NCI-H1105 (cell line): ENCODE measurements at places on chromosomes 2 and 18.

- DNase-seq = no peak
Measured at GRCh38 chr18:71075147-71075546, 786.3 kb downstream of the SOCS6 start.

DNA sequence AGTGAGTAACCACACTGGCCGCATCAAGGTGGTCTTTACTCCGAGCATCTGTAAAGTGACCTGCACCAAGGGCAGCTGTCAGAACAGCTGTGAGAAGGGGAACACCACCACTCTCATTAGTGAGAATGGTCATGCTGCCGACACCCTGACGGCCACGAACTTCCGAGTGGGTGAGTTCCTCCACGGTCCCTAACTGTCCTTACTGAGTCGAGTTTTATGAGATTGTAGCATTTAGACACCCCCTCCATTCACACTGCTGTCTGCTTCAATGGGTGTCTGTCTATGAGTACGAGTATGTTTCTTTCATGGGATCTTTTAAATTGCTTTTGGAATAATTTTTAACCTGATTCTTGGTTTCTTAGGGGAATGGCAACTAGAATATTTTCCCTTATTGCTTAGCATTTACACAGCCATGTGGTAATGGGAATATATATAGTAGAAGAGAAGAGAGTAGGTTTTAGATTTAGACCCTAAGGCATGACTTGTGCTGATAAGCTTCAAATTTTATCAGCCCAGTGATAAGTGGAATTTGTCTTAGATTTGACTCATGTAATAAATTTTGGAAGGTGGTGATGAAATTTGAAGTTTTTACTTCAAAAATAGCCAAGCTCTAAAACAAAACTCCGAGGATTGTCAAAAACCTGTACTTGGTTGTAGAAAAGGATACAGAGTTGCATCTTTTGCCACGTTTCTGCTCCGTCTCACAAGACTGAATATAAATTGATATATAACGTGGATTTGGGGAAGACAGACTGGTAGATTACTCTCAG lies 188.2 kb downstream of the LTBP1 start:
- no peak for DNase-seq

DNA sequence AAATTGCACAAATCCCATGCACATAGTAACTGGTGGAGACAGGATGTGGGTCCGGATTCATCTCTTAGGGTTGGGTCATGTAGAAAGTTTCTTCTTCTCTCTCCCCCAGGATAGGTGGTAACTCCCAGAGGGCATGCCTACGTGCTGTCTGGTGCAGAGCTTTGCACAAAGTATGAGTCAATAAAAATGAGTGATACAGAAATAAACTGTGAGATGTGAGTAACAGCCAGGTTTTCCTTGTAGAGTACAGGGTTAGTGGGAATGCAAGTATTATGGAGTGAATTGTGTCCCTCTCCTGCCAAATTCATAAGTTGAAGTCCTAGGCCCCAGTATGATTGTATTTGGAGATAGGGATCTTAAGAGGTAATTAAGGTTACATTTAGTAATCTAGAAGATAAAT lies 289.4 kb downstream of the ALK start:
- DNase-seq = no peak

DNA sequence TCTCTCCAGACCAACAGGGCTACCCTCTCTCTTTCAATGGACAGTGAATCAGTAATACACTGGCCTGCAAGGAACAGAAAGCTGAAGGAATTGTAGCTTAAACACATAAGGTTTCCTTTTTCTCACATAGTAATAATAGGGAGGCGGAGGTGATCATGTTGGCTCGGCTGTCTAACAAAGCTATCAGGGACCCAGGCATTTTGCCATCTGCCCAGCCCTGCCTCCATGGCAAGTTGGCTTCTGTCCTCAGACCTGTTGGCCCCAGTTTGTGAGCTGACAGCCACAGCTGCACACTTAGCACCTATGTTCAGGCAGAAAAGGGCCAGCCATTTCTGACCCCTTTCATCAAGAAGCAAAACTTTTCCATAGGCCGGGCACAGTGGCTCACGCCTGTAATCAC lies 2.0 kb upstream of the CHRNG start:
- no peak for DNase-seq

DNA sequence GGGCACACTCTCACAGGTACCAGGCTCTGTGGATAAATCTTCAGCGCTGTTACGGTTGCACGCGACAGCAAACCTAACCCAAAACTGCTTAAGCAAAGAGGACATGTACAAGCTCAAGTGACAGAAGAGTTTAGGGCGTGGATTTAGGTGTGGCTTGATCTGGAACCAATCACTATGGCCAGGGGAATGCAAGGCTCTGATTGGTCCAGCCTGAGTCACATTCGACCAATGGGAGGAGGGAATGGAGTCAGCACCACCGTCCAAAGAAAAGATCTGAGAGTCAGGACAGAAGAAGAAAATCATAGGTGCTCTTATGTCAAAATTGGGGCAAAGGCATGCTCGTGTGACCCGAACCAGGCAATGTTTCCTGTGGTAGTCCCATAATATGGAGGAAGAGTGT lies 139.0 kb downstream of the TRIM43 start:
- no peak for DNase-seq

- DNase-seq = no peak
Measured at GRCh38 chr2:218367415-218368149, 10.9 kb downstream of the CATIP start.

- no peak for DNase-seq
Measured at GRCh38 chr2:7019191-7019590, 102.0 kb downstream of the RNF144A start.

DNA sequence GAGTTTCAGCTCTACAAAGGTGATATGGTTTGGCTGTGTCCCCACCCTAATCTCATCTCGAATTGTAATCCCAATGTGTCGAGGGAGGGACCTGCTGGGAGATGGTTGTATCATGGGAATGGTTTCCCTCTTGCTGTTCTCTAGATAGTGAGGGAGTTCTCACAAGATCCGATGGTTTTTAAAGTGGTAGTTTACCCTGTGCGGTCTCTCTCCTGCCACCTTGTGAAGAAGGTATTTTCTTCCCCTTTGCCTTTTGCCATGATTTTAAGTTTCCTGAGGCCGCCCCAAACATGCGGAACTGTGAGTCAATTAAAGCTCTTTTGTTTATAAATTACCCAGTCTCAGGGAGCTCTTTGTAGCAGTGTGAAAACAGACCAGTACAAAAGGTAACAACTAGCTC lies 306.0 kb downstream of the LRP1B start:
- no peak for DNase-seq

- peak; percentile 0 for DNase-seq
Measured at GRCh38 chr2:238945433-238946150, 97.7 kb downstream of the TWIST2 start.

GRCh38 chr2:19000776-19001175 lies 357.6 kb downstream of the OSR1 start:
- DNase-seq = no peak

GRCh38 chr2:28377984-28378678 lies 14.5 kb upstream of the FOSL2 start:
- DNase-seq = peak; percentile 53

GRCh38 chr2:38465789-38466127 lies 88.7 kb upstream of the ATL2 start:
- DNase-seq = no peak

DNA sequence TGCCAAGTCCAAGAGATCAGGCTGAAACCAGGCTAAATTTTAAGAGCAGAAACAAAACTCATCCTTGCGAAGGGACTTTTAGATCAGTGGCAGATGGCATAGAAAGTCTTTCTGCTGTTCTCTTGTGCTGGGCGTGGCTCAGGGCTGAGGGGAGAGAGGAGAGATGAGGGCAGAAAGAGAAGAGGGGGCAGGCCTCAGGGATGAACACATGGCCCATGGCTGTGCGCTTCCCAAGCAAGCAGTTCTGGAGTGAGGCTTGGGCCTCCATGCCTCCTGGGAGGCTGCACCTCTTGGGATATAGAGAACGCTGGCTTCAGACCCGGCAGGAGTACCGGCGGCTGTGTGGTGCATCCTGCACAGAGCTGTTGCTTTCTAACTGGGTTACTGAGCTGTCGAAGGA lies 41.0 kb downstream of the HPCAL1 start:
- DNase-seq = no peak

DNA sequence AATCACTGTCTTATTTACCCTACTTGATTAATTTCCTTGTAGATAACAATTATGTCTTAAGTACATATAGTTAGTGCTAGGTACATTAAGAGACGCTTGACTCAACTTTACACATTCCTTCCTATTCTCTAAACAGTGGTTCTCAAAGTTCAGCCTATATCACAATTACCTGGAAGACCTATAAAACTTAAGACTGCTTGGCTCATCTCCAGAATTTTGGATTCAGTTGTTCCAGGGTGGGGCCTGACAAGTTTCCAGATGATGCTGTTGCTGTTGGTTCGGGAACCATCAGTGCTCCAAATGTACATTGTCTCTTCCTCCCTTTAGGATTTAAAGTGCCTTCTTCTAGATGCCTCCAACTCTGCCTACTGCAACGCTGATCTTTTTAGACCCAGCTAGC lies 4.0 kb downstream of the PPP3R1 start:
- DNase-seq = no peak

- DNase-seq = no peak
Measured at GRCh38 chr2:227719641-227720040, 1.8 kb upstream of the SLC19A3 start.

- no peak for DNase-seq
Measured at GRCh38 chr2:72141032-72141645, 6.5 kb downstream of the CYP26B1 start.

- DNase-seq = no peak
Measured at GRCh38 chr2:157866202-157866601, 9.9 kb downstream of the ACVR1 start.

DNA sequence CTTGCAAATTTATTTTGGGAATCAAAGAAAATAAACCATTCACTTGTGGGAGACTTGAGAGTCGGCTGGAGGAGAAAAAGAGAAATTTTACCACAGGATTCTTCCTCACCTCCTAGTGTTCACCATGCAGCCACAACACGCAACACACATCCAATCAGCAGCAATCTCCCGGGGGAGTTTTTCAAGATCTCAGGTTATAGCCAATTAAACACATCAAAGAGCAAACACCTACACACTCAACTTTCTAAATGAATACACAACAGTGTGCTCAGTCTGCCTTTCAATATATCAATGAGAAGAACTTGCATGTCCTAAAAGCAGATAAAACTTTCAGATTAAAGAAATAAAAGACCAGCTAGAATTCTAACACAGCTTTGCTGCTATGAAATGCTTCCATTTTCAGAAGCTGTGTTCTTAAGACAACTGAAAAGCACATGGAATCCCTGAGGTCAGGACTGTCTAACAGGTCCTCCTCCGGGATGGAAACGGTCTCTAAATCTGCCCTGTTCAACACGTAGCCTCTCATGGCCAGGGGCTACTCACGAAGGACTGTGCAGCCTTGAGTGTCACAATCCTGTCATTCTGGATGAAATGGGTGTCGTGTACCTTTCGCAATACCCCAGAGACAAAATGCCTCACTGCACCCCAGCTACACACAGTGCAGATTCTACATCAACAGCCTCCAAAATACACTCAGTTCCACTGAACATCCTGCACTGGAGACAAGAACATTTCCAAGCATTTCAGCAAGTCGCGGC lies 84.2 kb downstream of the ZNF516 start:
- DNase-seq = no peak

GRCh38 chr2:227703280-227703732 lies 14.5 kb downstream of the SLC19A3 start:
- DNase-seq = no peak

GRCh38 chr2:80403081-80403480 lies 98.5 kb upstream of the LRRTM1 start:
- DNase-seq = no peak

DNA sequence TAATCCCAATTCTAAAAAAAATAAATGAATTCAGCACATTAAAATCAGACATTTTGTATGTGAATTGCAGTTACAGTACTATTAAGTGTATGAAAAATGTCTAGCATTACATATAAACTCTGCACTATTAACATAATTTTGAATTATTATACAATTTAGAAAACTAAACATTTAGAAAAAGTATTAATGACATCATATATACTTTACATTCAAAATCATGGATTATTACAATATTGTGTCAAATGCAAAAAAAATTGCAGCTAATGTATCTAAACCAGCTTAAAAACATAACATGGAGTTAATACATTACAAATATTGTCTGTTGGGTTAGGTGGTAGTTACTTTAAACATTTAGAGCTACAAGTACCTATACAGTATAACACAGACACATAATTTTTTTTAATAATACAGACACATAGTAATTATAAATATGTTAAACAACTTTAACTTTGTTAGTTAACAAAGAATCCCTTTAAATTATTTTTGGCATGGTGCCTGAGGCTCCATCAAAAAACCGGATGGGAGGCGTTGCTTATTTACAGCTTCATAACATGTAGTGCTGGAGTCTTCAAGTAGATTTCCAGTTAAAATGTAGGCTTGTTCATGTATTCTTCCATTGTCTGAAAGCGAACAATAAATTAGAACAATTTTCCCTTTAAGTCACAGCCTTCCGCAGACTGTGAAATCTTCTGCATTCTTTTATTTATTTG lies 79.1 kb downstream of the AP1S3 start:
- peak; percentile 32 for DNase-seq

DNA sequence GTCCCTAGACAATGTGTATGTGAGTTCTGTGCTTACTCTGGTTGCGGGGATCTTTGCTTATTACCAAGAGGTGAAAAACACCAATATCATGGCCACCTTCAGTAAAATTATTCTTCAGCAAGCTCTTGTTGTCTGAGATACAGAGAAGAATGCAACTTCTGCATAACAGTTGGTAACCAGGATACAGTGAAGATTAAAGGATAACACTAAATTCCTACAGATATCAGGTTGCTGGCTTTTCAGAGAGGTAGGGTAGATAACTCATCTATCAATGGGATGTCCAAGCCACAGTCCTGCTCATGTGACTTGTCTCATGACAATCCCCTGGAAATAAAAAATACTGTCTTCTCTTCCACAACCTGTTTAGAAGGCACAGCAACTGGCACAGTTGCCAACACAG lies 308.5 kb downstream of the TNS1 start:
- no peak for DNase-seq

- DNase-seq = no peak
Measured at GRCh38 chr2:98705333-98705617, 25.7 kb downstream of the MGAT4A start.

DNA sequence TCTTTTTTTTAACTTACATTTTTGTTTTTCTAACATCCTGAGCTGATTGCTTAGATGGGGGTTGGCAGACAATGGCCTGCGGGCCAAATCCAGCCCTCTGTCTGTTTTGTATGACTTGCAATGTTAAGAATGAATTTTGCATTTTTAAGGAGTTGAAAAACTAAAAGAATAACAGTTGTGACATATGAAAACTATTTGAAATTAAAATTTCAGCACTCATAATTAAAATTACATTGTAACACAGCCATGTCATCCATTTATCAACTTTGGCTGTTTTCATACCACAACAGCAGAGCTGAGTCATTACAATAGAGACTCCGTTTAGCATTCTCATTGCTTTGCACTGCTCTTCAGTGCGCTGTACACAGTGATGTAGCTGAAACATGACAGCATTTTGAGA lies 94.1 kb upstream of the MC4R start:
- DNase-seq = no peak
